EH (cell line): ENCODE measurements at places on chromosomes 2 and 18.

- no peak for DNase-seq
These were observed 52.8 kb upstream of the TGIF1 start for GRCh38 chr18:3397031-3397750.

- no peak for DNase-seq
These were observed 72.6 kb upstream of the PID1 start for GRCh38 chr2:229343661-229344060.

- no peak for DNase-seq
These were observed 964.1 kb upstream of the NXPH2 start for GRCh38 chr2:139744273-139744672.

GRCh38 chr2:208820014-208820688 lies 413.6 kb downstream of the PTH2R start:
- DNase-seq: no peak

GRCh38 chr2:134973241-134974138 lies 54.9 kb downstream of the CCNT2 start:
- DNase-seq: no peak

DNA sequence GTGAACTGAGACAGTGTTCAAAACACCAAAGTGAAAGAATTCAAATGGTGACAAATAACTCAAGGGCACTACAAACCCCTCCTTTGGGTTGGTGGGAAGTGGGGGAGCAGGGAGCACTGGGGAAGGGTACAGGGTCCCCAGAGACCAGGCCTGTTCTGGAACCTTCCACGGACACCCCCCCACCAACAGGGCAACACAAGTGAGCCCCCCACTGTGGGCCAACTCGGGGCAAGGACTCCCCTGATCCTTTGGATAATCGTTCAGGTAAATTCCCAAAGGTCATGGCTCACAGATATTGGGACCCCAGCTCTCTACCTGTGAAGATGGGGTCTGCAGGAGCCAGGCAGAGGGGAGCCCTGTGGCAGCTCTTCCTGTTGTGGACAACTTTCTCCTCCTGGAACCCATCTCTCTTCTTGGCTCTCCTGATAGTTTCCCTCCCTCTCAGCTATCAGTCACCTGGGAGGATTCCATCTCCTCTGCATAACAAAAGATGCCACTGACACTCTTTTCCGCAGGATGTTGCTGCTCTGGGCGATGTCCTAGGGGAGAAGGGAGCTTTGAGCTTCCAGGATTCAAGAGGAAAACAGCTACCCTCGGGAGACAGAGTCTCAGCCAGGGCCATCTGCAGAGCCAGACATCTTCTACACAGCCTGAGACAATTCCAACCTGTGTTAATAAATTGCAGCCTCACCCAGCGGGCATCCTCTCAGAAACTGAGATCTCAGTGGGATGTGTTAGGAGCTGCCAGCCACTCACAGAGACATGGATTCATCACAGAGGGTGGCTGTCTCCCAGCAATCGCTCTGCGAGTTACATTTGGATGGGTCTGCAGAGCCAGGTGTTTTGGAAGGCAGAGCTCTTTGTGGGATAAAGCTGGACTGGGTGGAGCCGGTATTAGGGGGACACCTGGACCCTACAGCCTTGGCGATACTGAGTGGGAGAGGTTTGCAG lies 35.4 kb downstream of the MBP start:
- DNase-seq: no peak

- peak; percentile 76 for DNase-seq
These were observed 1265.5 kb upstream of the ACVR2A start for GRCh38 chr2:146579147-146579930.

DNA sequence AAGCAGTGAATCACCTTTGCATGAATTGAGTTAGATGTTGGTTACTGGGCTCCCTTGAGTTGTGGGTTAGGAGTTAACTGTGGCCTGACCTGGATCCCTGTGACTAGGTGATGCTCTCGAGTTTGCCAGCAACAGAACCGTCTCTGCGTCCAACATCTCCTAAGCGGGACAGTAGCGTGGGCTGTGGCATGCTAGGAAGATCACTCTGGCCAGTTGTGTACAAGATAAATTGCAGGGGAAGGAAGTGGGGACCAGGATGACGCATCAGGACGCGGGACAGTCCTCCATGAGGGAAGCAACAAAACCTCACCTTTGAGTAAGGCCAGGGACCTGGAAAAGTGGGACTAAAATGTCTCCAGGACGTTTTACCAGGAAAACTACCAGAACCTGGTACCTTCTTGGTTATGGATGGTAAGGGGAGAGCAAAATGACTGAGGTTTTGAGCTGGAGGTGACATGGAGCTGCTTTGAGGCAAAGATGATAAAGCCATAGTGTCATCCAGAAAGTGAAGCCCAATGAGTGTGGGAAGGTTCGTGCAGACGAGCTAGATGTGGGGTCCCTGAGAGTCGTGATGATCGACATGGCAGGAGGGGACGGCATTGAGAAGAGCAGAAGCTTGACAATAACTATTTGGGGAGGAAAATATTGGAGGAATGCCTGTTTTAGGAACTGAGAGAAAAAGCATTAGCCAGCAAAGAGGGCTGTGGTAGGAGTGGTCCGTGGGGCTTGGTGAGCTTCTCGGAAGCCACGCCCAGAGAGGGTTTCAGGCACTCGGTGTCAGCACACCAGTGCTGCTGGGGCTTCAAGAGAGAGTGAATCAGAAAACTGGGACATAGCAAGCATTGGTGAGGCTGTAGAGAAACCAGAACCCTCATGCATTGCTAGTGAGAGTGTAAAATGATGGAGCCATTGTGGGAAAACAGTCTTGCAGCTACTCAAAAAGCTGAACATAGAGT lies 95.1 kb downstream of the SMAD7 start:
- no peak for DNase-seq

DNA sequence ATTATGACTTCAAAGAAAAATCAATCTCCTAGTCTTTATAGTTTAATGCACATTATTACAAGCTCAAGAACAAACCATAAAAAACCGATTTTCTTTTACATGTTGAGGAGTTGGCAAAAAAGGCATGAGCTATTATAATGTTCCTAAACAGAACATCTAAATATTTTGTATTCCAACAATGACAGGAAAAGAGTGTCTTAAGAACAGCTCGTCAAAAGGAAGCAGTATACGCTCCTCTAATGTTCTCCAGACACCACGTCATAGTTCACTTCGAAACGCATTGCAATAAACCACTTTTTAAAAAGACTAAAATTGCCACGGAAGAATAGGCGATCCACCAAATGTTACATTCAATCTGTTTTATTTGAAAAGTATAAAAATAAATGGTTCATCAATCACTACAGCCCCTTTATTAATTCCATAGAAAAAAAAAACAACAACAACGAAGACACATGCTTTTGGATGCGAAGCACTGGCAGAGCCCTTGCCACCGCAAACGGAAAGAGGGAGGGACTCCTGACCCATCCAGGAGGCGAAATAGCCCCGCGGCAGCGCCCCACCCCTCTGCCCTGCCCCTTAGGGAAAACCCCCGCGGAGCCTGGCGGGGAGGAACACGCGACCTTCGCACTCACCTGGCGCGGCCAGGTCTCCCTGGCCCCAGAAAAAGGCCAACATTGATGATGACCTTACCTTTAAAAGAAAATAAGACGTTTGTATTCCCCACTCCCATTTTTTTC lies 45.8 kb downstream of the MBP start:
- no peak for DNase-seq

DNA sequence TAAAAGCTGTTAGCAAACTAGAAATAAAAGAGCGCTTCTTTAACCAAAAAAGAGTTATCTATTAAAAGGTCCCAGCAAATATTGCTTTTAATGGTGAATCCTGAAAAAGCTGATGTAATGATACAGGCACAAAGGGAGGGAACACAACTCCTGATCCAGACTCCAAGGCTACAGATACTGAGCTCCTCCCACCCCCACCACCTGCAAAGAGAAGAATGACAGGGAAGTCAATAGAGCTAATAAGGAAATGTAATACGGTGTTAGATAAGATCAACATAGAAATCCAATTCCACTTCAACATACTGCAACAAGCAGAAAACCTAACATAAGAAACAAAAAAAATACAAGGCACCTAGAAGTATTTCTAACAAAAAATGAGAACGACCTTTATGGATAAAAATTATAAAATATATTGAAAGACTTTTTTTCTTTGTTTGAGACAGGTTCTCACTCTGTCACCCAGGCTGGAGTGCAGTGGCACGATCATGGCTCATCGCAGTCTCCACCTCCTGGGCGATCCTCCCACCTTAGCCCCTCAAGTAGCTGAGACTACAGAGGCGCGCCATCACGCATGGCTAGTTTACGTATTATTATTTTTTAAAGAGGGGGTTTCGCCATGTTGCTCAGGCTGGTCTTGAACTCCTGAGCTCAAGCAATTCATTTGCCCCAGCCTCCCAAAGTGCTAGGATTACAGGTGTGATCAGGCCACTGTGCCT lies 192.2 kb downstream of the HDAC4 start:
- no peak for DNase-seq

GRCh38 chr18:60060026-60060425 lies 160.2 kb downstream of the PMAIP1 start:
- DNase-seq: no peak

GRCh38 chr2:227626580-227627151 lies 9.4 kb downstream of the SCYGR4 start:
- no peak for DNase-seq

GRCh38 chr18:23669804-23670405 lies 7.2 kb upstream of the ANKRD29 start:
- DNase-seq: no peak

GRCh38 chr2:118803012-118803411 lies 44.4 kb downstream of the EN1 start:
- DNase-seq: no peak

DNA sequence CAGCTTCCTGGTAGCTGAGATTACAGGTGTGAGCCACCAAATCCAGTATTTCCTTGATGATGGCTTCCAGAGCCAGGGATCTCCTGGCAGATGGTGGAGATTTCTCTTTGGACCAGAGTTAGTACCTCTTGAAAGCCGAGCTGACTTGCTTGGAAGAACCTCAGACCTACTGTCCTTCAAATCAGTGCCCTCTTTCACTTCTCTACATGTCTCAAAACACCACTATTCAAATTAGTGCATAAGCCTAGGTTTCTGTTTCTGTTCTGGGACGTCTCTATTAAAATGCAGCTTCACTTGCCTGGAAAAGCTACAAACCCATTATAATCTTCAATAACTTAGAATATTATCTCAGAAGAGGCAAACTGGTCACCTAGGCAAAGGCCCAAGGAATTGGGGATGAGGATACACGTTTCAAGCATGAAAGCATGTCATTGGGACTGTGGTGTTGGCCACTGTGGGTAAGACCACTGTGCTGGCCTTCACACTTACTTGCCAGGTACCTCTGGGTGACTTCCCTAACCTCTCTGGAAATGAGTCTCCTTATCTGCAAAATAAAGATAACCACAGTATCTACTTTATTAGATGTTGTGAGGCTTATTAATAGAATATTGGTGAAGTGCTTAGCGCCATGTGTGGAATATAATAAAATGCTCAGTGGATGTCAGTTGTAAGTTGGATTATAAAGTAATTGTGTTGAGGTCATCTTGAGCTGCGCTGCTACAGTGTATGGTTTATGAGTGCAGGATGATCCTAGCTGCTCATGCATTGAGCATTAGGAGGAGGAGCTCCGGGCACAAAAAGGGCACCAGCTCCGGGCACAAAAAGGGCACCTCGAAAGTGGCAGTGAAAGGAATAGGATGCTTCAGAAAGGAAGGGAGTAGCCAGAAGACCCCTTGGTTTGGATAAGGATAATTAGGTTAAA lies 84.5 kb downstream of the DOCK10 start:
- DNase-seq: no peak

DNA sequence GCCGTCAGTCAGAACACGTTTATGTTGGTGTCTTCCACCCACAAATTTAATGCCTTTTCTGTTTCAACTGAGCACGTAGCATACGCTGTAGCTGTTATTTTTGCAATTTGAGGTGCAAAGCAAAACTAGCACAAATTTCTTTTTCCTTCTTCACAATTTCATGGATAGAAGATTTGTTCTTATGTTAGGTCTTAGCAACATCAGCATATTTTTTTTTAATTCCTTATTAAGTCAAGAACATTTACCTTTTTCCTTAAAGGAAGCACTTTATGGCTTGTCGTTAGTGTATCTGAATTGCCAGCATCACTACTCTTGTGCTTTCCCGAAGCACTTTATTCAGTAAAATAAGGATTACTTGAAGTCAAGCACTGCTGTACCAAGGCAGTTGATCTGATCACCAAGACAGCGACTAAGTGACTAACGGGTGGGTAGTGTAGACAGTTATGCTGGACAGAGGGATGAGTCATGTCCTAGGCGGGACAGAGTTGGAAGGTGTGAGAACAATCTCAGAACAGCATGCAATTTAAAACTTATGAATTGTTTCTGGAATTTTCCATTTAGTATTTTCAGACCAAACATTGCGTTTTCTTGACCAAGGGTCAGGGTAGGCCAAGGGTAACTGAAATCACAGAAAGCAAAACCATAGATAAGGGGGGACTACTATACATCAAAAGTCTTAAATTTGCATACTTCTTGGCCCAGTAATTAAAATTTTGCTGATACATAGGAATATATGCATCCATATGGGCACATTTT lies 13.3 kb downstream of the BABAM2 start:
- DNase-seq: peak; percentile 78

- no peak for DNase-seq
These were observed 476.7 kb upstream of the RAB6C start for GRCh38 chr2:129502781-129503180.

- no peak for DNase-seq
These were observed 1.6 kb upstream of the NAGK start for GRCh38 chr2:71066856-71067255.
